ENCODE measurements at places on chromosomes 12 and 14. TPM values are rescaled to one million over a fixed set of nuclear protein-coding genes. Genes with fewer than 3 reads are reported as not detected.

EPYC gene
- total RNA-seq, result not detected

GRCh38 chr12:114976372-114976771, 292.4 kb upstream of the TBX3 start:
- DNase-seq, result no peak

DNA sequence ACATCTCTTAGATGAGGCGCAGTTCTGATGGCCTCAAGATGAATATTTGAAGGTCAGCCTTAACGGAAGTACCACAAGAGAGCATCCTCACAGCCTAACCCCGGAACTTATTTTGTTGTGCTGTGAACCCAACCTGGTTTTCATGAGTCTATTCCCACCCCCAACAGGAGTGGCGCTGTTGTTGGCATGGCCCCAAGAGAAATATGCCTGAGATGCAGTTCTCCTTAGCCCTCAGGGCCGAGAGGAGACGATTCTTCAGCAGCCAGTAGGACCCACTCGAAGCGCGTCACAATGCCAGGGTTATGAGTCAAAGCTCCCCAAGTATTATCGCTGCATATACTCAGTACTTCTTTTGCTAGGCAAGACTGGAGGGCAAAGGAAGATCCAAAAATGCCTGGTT, 24.5 kb upstream of the BCL11B start:
- DNase-seq, result no peak

AMHR2 gene
- not detected for total RNA-seq

SAV1 gene
- 22.6 TPM for total RNA-seq

DNA sequence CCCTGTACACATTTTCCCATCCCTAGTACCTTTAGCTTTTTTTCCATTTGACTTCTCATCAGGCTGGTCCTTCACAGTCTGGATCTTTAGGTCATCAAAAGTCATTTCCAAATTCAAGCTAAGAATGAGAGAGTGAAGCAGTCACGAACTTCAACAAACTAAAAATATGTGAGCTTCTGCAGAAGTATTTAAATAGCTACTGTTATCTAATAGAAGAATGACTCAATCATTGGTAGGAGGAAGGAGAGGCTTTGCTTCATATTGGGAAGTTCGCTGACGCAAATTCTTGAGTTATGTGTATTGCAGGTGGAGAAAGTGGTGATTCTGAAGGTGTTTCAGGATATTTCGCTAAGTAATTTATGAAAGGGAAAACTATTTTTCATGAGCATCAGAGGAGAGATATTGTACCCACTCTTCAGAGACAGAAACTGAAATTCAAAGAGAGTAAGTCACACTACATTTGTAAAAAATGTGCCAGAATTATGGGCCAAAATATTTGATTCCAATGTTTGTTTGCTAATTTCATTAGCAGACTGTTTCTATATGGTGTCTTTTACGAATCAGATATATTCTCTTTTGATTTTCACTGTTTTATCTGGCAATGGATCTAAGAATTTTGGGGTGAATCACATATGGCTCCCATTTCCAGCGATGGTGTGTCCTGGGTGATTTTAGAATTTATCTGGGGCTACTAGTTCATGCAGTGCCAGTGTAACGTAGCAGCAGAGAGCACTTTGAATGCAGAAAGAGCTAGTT, at the start of gene OLR1:
OLR1 (minus strand) TSS at position 160 of the 756 bp plus-strand sequence; CDS start at position 105, 55 bp downstream.
- no peak for DNase-seq

DNA sequence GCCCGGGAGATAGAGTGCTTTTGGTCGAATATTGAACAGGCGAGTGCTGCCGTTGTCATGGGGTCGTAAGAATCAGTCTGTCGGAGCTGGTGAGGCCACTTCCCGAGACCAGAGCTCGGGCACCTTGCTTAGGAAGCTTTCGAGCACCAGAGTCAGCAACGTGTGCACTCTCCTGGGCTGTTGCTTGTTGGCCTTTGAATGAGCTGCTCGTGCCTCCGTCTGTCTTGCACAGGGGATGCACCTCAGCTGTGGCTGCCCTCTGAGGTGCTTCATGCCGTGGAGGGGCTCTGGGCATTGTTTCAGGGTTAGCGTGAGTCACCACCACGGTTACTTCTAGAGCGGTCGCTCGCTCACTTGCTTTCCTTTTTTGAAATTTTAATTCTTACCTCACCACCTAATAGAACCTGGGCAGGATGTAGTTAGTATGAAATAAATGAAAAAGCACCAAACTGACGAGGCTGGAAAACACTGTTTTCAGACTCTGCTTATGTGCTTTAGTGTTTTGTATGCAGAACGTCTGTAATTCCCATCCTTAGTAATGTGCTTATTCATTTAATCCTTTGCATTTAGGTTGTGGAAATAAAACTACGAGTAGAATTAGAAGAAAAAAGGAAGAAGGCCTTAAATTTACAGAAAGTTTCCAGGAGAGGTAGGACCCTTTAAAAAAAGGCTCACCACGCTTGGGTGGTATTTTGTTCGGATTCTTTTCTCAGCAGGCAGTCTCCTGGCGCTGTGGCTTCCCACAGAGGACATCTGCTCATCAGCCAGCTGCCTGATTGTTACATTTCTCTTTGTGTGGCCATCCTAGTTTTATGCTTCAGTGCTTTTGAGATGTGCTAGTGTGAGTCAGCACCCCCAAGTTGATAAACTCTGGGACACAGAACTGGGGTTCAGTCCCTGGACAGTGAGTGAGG, 40.6 kb downstream of the EP400 start:
- no peak for DNase-seq

- no peak for DNase-seq
These were observed 72.6 kb downstream of the EPS8 start for GRCh38 chr12:15716581-15716980.

IFNG-AS1 gene
- not detected for total RNA-seq

GRCh38 chr12:12624498-12624992, 12.9 kb downstream of the CREBL2 start:
- no peak for DNase-seq

- DNase-seq, result no peak
These were observed 16.2 kb upstream of the SMARCC2 start for GRCh38 chr12:56205445-56205844.

DNA sequence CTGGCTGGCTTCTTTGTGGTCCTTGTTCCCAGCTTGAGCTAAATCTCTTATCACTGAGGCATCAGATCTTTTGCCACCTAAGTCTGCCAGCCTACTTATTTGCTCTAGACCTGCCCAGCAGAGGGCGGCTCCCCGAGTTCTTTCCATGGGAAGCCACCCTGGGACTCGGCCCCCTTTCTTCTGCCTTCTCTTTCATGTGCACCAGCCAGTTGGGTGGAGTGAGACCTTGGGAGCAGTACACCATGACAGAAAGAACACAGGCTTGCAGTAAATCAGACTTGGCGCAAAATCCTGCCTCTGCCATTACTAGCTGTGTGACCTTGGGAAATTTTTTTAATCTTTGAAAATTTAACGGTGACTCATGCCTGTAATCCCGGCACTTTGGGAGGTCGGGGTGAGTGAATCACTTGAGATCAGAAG, 7.4 kb downstream of the SMAGP start:
- DNase-seq, result no peak

GRCh38 chr14:63543826-63544406, 739 bp upstream of the PPP2R5E start:
- DNase-seq, result no peak

CLEC2D gene
- total RNA-seq, result 4.5 TPM

LETMD1 gene
- 19.7 TPM for total RNA-seq

C14orf180 gene
- total RNA-seq, result 42.5 TPM

- DNase-seq, result no peak
These were observed 10.2 kb downstream of the PZP start for GRCh38 chr12:9198012-9198411.

RNFT2 gene
- total RNA-seq, result 0.62 TPM

GRCh38 chr12:96919510-96920210, 12.6 kb downstream of the NEDD1 start:
- no peak for DNase-seq

DNA sequence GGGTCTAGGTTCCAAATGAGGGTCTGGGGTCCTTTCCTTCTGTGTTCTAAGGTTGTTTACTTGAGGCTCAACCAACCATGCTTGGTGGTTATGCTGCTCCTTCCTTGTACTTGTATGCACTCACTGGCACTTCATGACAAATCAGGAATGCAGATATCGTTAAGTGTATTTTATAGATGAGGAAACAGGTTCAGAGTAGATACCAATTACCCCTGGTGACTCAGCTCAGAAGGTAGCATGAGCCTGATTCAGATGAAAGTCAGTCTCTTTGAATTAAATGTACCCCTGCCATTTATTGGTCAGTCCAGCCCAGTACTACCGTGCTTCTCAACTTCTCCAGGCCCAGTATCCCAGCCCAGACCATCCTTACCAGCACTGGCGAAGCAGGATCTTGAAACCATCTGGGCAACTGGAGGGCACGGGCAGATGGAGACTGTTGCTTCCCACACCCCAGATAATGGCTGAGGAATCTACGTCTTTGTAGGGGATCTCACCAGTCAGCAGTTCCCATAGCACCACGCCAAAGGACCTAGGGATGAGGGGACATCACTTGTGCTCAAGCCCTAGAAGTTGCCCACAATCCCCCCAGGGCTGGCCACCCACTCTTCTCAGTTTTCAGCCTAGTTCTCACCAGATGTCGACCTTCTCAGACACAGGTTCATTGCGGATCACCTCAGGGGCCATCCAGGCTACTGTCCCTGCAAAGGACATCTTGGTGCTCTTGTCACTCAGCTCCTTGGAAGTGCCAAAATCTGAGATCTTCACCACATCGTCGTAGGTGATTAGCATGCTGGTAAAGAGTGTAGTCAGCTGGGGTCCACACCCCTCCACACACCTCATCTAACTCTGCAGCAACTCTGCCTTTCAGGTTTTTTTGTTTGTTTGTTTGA, 14.3 kb downstream of the MAP3K12 start:
- DNase-seq, result no peak

DNA sequence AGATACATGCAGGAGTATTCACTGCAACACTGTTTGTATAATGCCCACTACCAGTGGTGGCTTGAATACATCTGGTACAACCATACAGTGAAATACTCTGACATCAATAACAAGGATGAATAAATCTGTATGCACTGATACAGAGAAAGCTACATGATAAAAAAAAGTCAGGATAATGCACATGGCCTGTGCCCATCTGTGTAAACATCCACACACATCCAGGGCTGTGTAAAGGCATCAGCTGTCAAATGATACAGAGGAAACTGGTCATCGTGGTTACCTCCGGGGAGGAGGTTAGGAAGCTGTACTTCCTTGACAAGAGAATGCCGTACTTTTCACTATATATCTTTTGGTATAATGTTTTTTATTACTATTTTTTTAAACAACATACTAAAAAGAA, 176.6 kb downstream of the FOXN3 start:
- no peak for DNase-seq

GRCh38 chr14:85180876-85181275, 349.1 kb upstream of the FLRT2 start:
- DNase-seq, result no peak

SMCO2 gene
- total RNA-seq, result not detected

INHBE gene
- total RNA-seq, result not detected

AKAP3 gene
- 3.0 TPM for total RNA-seq

APOF gene
- total RNA-seq, result not detected

- DNase-seq, result no peak
These were observed 59.9 kb downstream of the CCDC92 start for GRCh38 chr12:123912415-123913380.

- no peak for DNase-seq
These were observed 1.4 kb upstream of the ARHGDIB start for GRCh38 chr12:14962797-14963196.

DNA sequence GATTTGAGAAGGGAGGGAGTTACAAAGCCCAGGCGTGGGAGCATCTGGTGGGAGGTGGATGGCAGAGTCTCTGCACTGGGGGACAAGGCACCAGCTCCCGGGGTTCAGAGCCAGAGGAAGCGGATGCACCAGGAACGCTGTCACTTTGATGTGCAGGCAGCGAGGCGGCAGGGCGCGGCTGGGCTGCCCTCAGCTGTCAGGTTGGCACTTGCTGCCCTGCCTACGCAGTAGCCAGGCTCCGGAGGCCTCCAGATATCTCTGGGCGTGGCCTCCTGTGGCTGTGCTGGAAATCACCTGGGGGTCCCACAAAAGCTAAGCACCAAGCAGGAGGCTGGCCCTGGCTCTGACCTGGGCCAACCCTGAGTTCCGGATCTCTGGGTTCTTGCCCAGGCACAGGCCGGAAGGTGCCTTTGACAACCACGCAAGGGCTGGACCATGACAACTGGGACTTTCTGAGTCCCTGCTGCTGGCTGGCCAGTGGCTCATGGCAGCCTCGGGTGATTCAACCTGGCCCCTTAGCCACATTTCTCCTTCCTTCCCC, 62.1 kb upstream of the MAP1LC3B2 start:
- DNase-seq, result no peak

CAPZA3 gene
- total RNA-seq, result not detected

LTBR gene
- total RNA-seq, result 23.2 TPM

DNA sequence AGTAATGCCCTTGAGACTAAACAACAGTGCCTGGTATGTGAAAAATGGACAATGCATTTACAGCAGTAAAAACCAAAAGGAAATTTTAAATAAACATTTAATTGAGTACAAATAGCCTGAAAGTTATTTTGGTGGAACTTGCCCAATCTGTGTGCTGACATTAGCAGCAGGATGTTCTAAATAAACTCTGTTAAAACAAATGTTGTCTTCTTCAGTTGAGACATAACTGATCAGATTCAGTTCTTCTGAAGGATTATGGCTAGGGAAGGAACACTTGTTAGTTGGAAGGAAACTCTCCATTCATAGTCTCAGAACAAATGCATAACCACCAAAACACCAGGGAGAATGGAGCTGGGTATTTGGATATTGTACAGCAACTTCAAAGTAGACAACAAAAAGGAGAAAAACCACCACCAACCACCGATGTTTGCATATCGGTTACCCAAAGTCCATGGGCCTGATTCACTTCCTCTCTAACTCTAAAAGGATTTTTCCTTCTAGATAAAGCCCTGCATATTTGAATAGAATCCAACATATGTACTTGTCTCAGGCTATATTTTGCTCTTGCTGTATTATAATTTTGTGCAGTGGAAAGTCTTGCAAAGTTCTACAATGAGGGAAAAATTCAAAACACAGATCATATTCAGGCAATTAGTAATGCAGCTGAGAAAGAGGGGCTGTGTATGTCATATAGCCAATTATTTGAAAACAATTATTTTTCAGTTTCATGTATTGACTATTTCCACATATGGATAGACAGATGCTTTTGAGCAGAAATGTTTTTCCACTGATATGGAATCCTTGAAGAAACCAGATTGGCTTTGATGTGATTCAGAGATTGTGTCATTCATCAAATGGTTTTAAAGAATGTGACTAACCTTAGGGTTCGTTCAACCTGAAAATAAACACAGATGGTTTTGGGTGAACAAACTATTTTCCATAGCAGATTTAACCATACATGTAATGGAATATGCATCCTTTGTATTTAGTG, 152.2 kb upstream of the BMP4 start:
- DNase-seq, result no peak
